Pancreas (tissue), 10 donors: ENCODE measurements at places on chromosomes 12 and 14.

DNA sequence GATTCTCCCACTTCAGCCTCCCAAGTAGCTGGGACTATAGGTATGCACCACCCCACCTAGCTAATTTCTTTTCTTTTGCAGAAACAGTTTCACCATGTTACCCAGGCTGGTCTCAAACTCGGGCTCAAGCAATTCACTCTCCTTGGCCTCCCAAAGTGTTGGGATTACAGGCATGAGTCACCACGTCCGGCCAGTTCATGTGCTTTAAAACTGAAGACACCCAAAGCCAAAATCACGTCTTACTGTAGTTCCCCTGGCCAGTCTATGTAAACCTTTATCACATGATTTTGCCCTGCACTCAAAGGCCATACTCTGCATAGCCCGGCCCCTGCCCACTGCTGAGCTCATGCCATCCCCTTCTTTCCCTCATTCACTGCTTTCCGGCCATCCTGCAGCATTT lies 4.5 kb downstream of the ALKBH2 start:
- no peak for DNase-seq

GRCh38 chr12:15918066-15918465 lies 6.9 kb downstream of the DERA start:
- no peak for DNase-seq

DNA sequence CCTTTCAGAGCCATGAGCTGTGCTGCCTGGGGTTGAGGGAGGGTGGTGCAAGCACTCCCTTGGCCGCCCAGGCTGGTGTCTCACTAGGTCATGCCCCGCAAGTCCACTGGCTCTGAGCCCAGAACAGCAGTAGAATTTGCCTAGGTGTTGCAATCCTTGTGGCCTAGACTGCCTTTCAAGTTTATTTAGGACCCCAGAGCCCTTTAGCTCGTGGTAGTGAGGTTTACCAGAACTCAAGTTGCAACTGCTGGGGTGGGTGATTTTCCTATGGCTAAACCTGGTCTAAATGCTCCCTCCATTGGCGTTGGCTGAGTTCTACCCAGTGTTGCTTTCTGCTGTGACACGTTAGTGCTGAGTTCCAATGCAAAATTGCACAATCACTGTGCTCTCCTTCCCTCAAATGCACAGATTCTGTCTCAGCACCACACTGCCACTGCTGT lies 287.2 kb downstream of the BCAT1 start:
- DNase-seq = no peak

GRCh38 chr14:31229638-31230572 lies 22.3 kb upstream of the HECTD1 start:
- DNase-seq = no peak
